ENCODE measurements at places on chromosomes 4 and X. TPM values are rescaled to one million over a fixed set of nuclear protein-coding genes. Genes with fewer than 3 reads are reported as not detected.

Gene ANOS1
- total RNA-seq, result not detected

Gene KLB
- not detected for total RNA-seq

Gene BEND2
- not detected for total RNA-seq

Gene DDX53
- not detected for total RNA-seq

Gene MXRA5
- total RNA-seq, result not detected

Gene ZCCHC18
- 4.5 TPM for total RNA-seq

Gene CLGN
- total RNA-seq, result 4.2 TPM

Gene ANK2
- total RNA-seq, result 1.8 TPM

Gene XAGE2
- not detected for total RNA-seq

Gene FUNDC1
- total RNA-seq, result 13.5 TPM

Gene EPGN
- total RNA-seq, result not detected

Gene TLR8
- total RNA-seq, result not detected

Gene SLC10A4
- total RNA-seq, result not detected

Gene GC
- total RNA-seq, result not detected

Gene BANK1
- total RNA-seq, result not detected

Gene CPE
- total RNA-seq, result not detected

Gene MAGEA4
- not detected for total RNA-seq

Gene TMEM150C
- not detected for total RNA-seq

Gene AWAT1
- not detected for total RNA-seq

Gene NLGN3
- total RNA-seq, result 1.7 TPM

Gene PLAC1
- total RNA-seq, result not detected

Gene GIMD1
- total RNA-seq, result not detected

Gene RPS6KA6
- total RNA-seq, result not detected

Gene POF1B
- total RNA-seq, result 6.2 TPM

Gene GRIA3
- total RNA-seq, result not detected

Gene SSX1
- total RNA-seq, result not detected

Gene PSAPL1
- not detected for total RNA-seq

Gene FDCSP
- not detected for total RNA-seq

Gene ADH1C
- total RNA-seq, result not detected

Gene TEX11
- not detected for total RNA-seq

Gene TLR2
- total RNA-seq, result not detected

Gene RAB33A
- 2.1 TPM for total RNA-seq

Gene RHOXF2B
- not detected for total RNA-seq

Gene CDKL5
- total RNA-seq, result 2.0 TPM

Gene ERAS
- total RNA-seq, result 0.30 TPM

Gene WDR17
- total RNA-seq, result 3.8 TPM

Gene PCDH18
- not detected for total RNA-seq

Gene ING2
- 25.9 TPM for total RNA-seq

Gene NDP
- total RNA-seq, result not detected

Gene LRP2BP
- total RNA-seq, result 1.4 TPM

Gene ADH6
- not detected for total RNA-seq

Gene CT45A1
- total RNA-seq, result not detected

Gene PRKX
- total RNA-seq, result 23.6 TPM

Gene HMGB3
- total RNA-seq, result 94.3 TPM

Gene NUP62CL
- total RNA-seq, result 10.6 TPM

Gene DCHS2
- total RNA-seq, result not detected

Gene PNMA3
- not detected for total RNA-seq

Gene CENPVL1
- total RNA-seq, result not detected

Gene STOX2
- total RNA-seq, result 0.53 TPM
